NCI-H345 (cell line): ENCODE measurements at places on chromosomes 7 and 10.

DNA sequence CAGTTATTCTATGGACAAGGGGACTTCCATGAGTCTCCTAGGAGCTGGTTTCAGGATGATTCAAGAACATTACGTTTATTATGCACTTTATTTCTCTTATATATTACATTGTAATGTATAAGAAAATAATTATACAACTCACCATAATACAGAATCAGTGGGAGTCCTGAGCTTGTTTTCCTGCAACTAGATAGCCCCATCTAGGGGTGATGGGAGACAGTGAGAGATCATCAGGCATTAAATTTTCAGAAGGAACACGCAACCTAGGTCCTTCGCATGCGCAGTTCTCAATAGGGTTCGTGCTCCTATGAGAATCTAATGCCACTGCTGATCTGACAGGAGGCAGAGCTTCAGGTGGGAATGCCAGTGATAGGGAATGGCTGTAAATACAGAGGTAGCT lies 137.9 kb downstream of the ANKRD30A start:
- DNase-seq: no peak

- DNase-seq: no peak
These were observed 150.2 kb downstream of the GNAI1 start for GRCh38 chr7:80284855-80285254.

DNA sequence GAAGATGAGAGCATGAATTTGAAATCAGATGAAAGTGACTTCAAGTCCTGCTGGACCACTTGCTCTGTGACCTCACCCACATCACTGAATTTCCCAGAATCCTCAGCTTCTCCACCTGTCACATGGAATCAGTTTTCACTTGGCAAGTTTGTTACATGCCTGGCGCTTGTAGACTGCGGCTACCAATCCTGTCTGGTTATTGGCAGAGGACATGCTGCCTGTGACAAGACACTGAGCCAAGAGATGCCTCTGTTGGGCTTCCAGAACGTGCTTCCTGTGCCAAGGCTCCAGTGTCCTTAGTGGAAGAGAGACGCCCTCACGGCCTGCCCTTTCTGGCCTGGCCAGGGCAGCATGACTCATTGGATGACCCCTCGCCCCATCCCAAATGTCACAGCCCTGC lies 4.4 kb upstream of the MYL10 start:
- DNase-seq: no peak

GRCh38 chr10:131073469-131074035 lies 238.0 kb downstream of the TCERG1L start:
- no peak for DNase-seq

DNA sequence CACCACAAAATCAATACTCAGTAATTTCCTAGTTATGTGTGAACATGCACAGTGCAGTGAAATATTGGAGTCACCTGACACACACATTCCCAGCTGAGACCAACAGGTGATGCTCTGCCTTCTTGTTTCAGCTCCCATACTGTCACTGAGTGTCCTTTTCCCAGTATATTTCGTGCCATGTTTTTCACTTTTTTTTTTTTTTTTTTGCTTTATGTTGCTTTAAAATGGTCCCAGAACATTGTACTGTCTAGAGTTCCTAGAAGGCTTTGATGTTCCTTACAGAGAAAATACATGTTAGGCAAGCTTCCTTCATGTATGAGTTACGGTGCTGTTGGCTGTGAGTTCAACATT lies 45.6 kb downstream of the ELAPOR2 start:
- DNase-seq: no peak

DNA sequence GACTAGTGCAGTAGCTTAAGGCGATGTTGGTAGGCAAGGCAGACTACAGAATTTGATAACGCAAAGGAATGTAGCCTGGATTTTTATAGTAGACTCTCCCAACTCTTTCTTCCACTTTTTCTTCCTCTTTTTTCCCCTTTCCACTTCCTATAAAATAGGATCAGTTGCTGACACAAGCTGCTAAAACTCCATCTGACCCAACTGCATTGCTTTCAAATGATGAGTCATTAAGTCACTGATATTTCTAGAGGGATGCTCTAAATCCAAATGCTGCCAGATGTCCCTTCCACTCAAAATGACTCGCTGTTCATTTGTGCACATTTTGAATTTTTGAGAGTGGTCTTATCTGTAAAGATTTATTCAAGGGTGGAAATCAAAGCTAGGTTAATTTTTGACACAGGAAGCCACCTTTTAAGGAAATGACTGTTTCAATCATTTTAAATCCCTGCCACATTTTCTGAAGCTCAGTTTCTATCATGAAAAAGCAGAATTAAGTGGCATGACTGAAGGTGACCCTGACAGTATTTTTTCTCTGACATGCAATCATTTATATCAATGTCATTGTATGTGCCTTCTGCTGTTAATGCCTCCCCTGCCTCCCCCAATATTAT lies 25.8 kb upstream of the SFMBT2 start:
- DNase-seq: no peak

- no peak for DNase-seq
These were observed 6.7 kb downstream of the BHLHA15 start for GRCh38 chr7:98217623-98218582.

DNA sequence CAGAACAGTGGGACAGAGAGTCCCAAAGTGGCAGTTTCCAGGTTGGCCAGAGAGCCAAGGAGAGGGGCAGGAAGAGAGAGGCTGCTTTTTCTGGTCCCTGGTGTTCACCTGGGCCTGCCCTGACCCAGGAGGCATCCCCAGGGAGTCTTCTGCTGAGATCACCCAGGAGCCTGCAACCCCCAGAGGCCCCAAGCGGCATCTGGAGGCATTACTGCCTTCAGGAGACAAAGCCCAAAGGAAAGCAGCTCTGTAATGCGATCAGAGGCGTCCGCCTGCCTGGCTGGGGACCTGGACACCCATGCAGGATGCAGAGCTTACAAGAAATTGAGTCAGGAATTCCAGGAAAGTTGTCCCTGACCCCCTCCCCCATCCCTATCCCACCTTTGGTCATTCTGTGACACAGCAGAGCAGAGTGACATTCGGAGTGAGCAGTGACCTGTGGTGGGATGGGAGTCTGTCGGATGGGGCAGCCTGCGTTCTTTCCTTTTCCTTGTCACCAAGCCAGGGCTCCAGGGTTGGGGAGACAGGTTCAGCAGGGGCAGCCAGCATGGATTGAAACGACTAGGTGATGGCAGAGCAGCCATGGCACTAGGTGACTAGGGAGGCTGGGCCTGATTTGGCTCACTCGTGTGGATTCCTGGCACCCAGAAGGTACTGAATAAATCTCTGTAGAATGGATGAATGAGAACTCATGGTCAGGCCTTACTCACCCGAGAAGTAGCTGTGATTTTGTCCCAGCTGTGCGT lies 10.4 kb downstream of the UNC5B start:
- no peak for DNase-seq

DNA sequence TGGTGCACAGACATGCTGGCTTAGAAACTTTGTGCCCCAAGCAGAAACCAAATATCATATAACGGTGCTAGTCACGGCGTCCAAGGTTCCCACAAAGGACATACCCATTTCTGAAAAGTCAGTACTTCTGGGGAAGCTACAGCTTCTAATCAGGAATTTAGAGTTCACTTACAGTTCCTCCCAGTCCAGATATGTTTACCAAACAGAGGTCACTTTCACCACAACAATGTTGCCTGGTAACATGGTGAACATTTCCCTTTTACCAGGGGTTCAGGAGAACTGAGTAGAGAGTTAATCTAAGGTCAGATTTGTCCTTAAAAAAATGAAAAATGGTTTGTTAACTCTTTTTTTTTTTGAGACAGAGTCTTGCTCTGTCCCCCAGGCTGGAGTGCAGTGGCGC lies 265.9 kb upstream of the MKLN1 start:
- DNase-seq: no peak

DNA sequence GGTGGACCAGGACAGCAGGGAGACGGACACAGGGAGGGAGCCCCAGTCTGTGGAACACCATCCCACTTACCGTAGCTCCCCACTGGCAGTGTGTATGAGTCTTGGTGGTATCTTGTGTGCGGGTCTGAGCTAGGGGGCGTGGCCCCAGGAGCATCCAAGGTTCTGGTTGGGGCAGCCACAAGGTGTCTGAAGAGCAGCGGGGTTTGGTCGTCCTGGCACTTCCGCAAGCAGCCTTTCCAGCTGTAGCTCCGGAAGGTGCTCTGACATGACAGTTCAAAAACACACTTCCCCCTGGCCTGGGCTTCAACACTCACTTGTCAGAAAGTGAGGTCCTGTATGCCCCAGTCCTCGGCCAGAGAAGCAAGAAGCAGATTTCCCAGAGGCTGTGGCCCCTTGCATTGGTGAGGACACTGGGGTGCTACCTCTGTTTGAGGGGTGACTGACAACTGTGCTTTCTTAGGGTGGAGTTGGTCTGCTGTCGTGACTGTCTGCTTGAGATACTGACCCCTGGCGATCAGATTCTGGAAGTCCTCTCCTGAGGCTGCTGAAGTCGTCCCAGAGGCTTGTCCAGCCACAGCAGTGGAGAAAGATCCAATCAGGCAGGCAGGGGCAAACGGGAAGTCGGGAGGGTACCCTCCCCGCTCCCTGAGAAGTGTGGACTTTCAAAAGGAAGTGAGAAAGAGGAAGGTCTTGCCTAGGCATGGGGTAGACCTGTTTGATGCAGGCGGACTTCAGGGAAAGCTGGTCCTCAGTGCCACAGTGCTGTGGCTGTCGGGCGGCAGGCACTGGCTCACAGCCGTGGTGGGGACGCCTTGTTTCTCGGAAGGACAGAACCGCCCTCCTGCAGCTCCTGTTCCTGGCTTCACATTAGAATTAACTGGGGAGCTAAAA lies 51.4 kb upstream of the PFKFB3 start:
- DNase-seq: no peak

GRCh38 chr10:64430690-64431323 lies 909.6 kb downstream of the REEP3 start:
- no peak for DNase-seq

DNA sequence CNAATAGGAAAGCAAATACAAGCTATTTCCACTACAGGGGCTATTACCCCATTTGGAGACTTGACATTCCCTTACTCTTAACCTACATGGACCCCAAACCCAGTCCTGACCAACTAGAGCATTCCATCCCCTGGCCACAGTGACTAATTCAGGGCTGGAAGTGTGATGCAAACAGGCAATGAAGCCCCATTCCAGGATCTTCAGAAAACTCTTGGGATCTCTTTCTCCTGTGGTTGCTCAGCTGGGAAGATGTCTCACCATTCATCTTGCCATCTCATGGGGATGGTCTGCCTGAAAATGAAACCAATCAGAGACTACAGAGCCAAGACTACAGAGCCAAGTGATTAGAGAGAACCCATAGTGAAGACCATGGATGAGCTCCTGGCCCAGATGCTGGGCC lies 206.2 kb downstream of the ZNF365 start:
- no peak for DNase-seq

DNA sequence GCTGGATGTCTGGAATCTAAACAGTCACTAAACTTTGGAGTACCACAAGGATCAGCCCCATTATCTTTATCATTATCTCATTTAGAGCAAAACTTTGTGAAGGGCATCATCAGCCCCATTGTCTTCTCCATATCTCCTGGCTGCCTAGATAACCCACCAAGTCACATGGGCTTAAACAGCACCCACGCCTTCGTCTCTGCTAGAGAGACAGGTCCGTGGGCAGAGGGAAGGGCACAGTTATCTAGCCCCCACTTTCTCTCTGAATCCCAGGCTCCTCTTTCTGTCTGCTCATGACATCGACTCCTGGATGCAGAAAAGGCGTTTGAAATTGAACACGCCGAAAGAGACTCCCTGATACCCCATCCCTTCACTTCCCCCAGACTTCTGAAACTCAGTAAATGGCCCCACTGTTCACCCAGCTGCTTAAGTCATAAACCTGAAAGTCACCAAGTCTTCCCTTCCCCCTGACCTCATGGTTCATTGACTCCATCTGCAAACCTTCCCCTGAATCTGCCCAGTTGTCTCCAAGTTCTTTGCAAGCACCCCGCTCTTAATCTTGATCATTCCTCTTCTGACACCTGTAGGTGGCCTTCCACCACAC lies 20.9 kb upstream of the PARD3 start:
- DNase-seq: no peak

- DNase-seq: no peak
These were observed 56.9 kb downstream of the PRR15 start for GRCh38 chr7:29620556-29620930.

DNA sequence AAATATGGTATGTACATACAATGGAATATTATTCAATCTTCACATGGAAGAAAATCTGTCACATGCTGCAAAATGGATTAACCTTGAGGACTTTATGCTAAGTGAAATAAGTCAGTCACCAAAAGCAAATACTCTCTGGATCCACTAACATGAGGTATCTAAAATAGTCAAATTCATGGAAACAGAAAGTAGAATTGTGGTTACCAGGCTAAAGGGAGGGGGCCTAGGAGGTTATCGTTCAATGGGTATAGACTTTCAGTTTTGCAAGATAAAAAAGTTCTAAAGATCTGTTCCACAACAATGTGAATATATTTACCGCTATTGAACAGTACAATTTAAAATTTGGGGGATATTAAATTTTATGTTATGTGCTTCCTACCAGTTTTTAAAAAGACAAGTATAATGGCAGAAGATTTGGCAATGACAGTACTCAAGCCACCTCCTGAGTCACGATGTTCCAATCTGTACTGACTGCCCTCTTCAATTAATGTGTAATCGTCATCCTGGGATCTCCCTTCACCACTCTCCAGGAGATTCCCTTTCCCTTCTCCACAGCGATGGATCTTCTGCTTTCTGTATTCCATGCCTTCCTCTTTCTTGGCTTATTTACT lies 32.3 kb upstream of the IL6 start:
- no peak for DNase-seq

DNA sequence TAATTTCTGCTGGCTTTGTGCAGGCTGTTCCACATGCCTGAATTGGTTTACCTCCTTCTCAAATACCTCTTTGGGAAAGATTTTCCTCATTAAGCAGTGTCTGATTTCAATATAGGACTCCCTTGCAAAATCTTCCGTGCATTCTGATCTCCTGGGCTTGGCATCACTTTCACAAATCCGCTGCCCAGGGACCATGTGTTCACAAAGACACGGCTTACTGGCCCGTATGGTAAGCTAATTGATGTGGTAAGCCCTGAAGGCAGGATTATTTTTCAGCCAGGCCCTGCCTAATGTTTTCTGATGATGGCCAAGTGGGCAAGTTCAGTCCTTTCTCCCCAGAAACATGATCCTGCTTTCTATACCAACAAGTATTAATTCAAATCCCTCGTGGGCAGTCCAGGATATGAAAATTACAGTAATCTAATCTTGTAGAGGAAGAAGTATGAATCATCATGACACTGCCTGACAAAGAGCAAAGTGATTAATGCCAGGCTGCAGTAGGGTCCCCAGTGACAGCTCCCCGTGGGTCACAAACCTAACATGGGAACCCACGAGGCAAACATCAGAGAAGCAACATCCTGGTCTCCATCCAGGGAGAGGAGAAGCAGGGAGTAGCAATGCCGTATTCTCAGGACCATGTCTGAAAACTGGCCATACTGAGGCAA lies 11.6 kb upstream of the SVIL start:
- no peak for DNase-seq

- DNase-seq: no peak
These were observed 28.1 kb downstream of the KCNH2 start for GRCh38 chr7:150949971-150950491.
